ENCODE measurements at places on chromosomes 5 and 9.

DNA sequence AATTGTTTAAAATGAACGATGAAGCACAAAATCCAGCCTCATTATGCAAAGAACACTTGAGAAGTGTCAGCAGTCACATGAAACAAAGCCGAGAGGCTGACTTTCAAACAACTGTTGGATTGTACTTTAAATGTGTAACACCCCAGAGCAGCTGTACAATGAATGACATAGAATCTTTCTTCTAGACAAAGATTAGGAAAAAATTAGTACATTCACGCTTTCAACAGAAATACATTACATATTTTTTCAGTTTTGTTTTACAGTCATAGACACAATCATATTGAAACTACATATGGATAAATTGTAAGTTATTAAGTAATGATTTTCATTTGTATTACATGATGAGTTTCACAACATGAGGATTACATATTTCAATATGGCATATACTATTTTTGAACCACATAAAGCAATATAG lies 10.6 kb upstream of the AGXT2 start:
- no peak for DNase-seq

DNA sequence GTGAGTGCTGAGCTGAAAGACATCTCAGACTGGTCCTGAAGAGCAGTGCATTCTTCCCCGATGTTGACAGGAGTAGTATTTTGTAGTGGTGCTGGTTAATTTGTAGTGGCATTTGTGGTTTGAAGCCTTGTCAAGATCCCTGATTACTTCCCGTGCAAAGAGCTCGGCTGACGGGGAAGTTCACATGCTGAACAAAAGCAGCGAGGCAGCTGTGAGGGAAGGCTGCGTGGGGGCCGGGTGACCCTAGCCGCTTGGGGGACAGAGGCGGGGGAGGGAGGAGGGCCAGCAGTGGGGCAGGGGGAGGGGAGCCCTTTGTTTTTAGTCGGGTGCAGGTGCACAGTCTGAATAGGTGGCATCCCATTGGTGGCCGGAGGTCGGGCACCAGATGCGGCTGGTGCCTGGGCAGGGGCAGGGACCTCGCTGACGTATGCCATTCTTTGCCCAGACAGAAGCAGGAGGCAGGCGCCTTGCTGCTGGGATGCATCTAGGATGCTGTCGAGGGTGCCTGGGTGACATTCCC lies 64.7 kb downstream of the CRB2 start:
- DNase-seq, result peak; percentile 90

DNA sequence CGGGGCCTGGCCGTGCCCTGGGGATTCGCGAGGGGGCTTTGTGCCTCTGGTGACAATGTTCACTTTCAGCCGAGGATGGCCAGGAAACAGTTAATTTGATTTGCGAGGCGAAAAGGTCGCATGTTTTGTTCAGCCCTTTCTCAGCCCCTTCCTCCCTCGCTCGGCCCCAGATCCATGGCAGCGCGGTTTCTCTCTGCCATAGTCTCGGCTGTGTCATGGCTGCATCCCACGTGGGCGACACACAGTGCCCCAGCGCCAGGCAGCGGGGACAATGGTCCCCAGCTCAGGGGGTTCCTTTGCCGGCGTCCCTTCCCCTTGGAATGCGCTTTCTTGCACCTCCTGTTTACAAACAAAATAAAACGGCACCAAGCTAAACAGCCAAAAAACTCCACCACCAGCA lies 370.3 kb upstream of the IRX2 start:
- DNase-seq, result peak; percentile 49

DNA sequence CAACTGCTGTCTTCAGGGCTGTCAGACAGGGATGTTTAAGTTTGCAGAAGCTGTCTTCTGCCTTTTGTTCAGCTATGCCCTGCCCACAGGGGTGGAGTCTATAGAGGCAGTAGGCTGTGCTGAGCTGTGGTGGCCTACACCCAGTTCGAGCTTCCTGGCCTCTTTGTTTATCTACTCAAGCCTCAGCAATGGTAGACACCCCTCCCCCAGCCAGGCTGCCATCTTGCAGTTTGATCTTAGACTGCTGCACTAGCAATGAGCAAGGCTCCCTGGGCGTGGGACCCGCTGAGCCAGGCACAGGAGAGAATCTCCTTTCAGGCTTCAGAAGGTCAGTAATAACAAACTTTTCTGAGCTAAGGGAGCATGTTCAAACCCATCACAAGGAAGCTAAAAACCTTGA lies 545.3 kb downstream of the TLE4 start:
- DNase-seq, result no peak

DNA sequence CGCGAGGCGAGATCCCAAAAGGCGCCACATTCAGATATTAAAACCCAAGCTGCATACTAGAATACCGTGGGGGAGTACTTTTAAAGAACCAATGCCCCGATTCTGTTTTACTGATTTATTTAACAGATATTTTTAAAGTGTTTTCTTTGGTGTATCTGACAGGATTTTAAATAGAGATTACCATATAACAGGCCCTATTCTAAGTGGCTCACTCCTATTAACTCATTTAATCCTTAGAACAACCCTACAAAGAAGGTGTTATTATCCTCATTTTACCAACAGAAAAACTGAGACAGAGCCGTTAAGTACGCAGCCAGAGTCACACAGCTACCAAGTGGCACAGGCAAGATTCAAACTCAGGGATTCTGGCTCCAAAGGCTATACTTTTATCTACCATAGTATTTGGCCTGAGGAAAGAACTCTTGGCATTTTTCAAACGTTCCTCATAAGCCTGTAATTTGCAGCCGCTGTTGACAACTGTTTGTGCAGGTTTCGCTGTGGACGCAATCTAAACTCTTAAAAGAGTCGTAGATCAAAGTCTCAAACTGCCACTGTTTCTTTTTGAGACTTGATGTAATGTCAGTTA lies 550 bp upstream of the TMEM245 start:
- no peak for DNase-seq

GRCh38 chr5:129508606-129509005 lies 48.5 kb downstream of the ADAMTS19 start:
- DNase-seq, result no peak

DNA sequence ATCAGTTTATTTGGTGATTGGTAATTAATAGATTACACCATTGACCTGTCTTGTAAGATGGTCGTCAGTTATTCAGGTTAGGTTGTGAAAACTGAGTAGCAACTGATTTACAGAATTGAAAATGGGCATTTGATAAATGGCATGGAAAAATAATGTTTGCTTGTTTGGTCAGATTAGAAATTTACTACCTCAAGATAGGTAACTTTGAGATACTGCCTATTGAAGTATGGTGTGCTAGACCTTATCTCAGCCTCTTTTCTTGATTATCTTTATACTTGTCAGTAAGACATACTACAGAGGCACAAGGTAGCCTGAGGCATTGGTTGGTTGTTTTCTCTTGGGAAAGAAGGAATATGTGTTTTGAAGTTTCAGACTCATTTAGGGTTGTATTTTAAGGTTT lies 174.5 kb downstream of the XRCC4 start:
- no peak for DNase-seq

DNA sequence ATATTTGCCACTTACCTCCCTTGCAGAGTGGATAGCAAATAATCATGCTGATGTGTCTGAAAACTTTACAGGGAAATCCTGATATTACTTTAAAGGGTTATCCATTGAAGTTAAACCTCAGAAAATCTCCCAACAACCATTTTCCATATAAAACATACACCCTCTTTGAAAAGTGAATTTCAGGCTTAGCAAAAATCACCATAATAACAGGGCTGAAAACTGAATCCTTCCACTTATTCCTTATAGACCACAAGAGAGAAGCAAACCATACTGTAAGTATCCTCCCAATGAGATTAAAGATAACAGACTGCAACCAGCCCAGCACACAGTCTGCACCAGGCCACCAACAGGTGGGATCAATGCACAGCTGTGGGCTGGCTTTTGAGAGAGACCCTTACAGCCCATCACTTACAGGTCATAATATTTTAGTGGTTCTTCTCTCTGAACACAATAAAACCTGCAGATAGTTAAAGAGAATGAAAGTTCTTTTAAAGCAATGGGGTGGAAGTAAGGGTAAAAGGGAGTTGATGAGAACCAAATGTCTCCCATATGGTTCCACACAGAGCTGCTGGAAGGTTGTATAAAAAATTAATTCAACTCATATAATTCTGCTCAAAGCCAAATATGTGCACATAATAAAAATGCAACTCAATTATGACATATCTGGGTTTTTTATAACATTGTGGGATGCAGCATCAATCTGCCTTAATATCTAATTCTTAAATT lies 376.2 kb upstream of the GRAMD2B start:
- no peak for DNase-seq

GRCh38 chr9:34771007-34771406 lies 61.1 kb upstream of the CCL21 start:
- no peak for DNase-seq

DNA sequence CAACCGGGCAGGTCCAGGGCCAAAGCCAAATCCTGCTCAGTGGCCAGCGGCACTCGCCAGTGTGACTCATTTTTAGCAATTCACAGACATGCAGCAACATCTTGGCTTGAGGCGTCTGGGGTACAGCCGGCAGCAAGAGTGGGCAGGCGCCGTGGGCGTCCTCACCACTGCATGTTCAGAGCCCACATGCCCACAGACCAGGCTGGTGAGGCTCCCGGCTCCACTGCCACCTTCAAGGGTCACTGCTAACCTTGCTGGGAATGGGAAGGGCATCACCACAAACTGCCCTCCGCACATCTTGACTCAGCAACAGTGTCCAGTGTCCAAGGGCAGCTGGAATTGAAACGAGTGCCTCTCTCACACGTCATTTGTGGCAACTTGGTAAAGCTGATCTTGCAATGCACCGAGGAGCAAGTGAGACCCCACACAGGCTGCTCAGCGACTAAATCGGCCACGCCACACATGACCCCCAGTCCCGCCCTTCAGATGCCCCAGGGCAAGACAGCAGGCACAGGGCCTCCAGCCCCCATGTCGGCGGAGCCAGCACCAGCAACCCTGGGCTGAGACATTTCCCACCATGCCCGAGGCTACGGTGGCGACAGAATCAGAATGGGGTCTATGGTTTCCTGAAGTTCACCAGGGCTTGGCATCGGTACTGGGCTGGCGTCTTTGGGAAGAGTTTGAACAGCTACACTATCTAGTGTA lies 140.3 kb downstream of the ROR2 start:
- no peak for DNase-seq

DNA sequence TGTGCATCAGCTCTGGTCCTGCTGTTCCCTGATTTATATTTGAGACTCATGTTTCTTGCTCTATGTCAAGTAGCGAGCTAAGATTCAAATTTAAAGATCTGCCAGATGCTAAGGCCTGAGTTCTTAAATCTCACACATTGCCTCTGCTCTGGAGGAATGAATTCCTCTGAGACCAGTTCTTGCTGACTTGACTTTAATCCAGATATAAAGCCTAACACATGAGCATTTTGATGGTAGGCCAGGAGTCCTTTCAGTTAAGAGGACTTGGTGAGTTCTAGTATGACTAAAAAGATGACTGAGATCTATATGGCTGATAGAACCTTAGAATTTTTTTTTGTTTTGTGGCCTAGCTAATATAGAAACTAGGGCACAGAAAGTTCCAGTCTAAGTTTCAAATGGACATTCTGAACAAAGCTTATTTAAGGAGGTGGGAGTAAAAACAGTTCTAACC lies 1.3 kb upstream of the INIP start:
- no peak for DNase-seq

DNA sequence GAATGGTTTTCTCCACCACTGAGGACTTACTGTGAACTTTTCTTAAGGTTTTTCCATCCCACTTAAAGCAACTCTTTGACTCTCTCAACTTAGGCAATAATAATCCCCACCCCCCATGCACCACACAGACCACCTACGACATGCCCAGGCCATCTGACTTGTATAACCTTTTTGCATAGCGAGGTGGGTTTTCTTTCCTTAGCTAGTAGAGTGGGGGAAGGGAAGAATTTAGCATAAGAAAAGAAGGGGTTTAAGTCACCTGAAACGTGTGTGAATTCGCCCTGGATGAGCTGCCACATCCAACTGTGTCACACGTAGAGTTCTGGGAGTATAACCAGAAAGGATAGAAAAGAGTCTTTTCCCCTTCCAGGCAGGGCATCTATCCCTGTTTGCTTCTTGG lies 262.7 kb downstream of the YTHDC2 start:
- no peak for DNase-seq

GRCh38 chr9:98836206-98836605 lies 28.7 kb downstream of the GALNT12 start:
- DNase-seq, result no peak

- DNase-seq, result peak; percentile 91
Observed at GRCh38 chr5:101678481-101679193, 617.4 kb downstream of the SLCO4C1 start.
